Lung microvascular endothelial cell (primary cell): ENCODE measurements at places on chromosomes 4 and X.
A peak's percentile ranks its signal among the peaks of the same experiment; 100 is the strongest.

DNA sequence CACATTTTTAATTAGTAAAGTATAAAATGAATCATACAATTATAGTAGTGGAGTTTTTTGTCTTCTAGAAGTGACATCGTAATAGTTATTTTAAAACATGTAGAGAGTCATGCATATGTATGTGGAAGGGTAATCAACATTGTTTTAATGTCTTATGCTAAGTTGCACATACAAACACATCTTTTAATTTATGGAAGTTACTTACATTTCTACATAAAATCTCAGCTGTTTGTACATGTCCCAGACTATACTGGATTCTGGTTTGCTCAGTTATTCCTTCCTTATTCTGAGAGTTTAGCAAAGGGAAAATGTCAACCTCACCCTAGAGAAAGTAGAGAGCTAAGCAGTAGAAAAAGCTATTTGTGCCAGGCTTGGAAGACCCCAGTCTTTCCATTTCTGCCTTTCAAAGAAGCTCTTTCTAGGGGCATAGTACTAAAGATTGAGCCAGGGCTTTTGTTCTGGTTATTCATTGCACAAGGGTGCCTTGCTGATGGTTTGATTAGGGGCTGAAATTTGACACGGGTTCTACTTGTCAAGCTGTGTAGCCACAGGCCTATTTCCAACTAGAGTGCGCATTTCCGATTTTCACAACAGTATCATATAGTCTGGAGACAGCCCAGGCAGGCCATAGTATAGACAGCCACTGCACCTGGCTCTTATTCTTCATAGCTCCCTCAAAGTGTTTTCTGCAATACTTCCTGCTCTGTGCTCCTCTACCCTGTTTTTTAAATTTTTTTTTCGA, 106.3 kb downstream of the RPA4 start:
- no peak for DNase-seq

GRCh38 chrX:47743504-47743903, 84.5 kb upstream of the UXT start:
- no peak for DNase-seq

GRCh38 chrX:47843363-47843762, 6.7 kb downstream of the ZNF81 start:
- DNase-seq: no peak

DNA sequence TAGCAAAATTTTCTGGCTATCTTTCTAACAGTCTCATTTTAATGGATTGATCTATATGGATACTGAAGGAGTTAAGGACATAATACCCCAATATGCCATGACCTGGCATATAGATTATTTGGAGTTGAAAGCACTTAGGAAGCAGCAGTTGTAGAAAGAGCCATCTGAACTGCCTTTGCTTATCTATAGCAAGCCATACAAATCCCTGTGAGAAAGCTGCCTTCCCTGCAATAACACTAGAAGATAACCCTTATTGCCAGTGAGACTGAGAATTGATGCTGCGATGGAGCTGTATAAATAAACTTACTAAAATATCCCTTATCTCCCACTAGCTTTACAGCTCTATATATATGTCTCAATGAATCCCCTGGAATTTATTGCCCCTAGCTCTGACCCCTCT, 346.3 kb downstream of the TECRL start:
- DNase-seq: no peak

GRCh38 chr4:15066140-15066539, 63.9 kb downstream of the CPEB2 start:
- DNase-seq: no peak

DNA sequence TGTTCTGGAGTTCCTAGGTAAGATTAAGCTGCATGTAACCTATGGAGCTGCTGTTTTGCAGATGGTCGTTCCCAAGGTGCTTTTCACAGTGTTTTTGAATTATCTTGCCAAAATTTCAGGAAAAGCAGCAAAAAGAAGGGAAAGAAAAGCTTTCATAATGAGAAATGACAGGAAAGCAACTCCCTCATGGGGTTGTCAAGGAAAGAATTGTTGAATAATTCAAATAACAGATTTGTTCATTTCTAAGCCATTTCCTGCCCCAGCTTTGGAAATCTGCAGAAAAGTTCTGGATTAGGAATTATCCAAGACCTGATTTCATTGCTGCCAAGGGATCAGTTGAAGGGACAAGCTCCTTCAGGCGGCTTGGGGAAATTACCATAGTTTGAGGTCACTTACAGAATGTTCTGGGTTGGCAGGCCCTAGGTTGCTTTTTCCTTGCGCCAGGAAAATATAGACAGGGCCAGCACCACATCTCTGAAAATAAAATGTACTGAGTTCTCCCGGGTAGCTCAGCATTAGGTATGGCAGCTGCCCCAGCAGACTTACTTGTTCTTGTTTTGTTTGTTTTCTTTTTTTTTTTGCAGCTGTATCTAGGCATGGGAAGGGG, 354.7 kb downstream of the STIM2 start:
- no peak for DNase-seq

- no peak for DNase-seq
These were observed 1841.8 kb downstream of the PCDH7 start for GRCh38 chr4:32562010-32562409.

DNA sequence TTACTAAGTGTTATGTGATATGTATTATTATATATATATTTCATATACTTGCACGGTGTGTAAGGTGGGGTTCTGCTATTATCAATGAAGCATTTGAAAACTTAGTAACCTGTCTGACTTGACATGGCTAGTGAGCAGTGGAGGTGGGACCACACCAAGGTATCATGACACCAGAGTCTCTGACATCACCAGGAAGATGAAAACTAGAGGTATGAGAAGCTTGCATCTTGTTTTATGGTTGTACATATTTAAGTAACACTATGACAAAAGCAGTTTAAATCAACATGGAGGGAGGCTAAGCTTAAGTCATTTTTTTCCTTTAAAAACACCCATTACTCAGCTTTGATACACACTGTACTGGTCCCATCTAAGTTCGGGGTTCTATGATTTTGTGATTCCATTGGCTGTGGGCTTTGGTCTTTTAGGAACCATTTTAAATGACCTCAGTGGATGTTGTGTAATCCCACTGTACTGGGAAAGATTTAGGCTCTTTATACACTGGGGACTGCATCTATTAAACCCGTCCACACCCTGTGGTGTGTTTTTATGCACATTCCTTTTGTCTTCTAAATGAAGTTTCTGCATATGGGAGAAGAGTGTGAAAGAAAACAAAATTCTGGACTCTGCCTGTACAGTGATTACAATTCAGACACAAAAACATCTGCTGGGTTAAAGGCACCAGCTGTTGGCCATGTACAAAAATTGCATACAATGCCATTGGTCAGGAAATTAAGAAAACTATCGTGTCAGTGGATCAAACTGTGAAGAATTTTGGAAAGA, 570.6 kb downstream of the SPRY1 start:
- no peak for DNase-seq

GRCh38 chr4:78704981-78705683, 71.0 kb upstream of the BMP2K start:
- no peak for DNase-seq

DNA sequence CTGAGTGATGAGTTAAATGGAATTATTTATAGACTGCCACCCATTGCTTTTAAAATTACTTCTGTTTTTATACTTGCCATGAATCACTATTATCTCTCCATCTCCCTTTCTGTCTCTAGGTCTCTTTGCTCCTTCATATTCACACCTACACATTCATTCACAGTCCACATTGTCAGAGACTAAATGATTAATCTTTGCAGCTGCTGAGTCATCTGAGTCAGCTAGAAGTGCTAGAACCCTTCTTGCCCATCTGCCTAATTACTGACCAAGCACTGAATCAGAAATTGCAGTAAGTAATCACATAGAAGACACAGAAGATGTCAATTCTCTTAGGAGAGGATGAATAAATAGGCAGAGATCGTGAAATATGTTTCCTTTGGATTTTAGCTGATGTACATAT, 31.6 kb upstream of the RPS6KA6 start:
- DNase-seq: no peak

GRCh38 chr4:58649226-58649625, 1539.0 kb upstream of the IGFBP7 start:
- no peak for DNase-seq

DNA sequence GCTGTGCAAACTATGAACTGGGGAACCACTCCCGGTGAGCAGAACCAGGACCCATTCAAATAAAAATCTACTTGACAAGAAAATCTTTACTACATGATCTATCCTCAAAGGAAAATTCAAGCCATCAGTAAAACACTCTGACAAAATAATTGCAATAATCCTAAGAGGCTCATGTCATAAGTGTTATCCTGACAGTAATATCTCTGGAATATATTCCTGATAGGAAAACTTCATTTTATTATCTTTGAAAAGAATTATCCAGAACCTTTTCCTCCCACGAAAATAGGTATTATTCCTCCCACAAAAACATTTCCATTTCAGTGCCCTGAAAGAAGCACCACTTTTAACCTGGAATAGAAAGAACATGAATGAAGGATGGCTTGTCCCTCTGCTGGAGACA, 357.7 kb upstream of the PCDH7 start:
- no peak for DNase-seq

DNA sequence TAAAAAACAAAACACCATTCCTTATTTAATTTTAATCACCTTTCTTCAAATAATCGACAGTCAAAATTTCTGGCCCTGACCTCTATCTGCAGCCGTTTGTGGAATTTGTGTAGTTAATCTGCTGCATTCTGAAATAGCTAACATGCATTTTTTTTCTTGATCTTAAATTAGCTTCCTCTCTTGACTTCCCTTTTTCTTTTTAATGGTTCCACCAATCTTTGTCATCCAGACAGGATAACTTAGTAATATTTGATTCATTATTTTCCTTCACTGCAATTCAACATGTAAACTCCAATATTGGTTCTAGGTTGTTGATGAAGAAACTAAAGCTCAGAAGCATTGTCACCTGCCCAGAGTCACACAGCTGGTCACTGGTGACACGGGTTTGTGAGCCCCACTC, 77.3 kb downstream of the ARHGAP10 start:
- no peak for DNase-seq

- peak; percentile 54 for DNase-seq
These were observed 15.7 kb downstream of the FHL1 start for GRCh38 chrX:136162827-136163570.

- DNase-seq: no peak
These were observed 26.1 kb upstream of the TBC1D1 start for GRCh38 chr4:37864786-37865185.

DNA sequence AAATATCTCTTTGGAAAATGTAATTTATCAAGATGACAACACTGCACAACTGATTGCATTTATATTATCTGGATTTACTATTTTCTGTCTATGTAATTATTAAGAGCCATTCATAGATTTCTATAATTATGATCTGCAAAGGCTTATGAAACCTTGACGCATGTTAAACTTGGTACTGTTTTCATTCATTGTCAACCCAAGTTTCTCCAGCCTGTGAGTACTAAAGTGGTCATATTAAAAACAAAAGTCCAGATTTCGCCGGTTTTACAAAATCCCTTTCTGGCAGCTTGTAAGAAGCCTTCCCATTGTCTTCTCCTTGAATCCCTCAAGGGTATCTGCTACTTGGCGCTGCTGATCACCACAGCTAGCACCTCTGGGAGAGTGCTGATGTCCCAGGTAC, 19.7 kb upstream of the GRPR start:
- no peak for DNase-seq

- no peak for DNase-seq
These were observed 421.2 kb upstream of the NWD2 start for GRCh38 chr4:36823199-36823967.

GRCh38 chr4:5773271-5773555, 62.2 kb downstream of the EVC start:
- DNase-seq: no peak

- no peak for DNase-seq
These were observed 58.6 kb upstream of the PAGE5 start for GRCh38 chrX:55161581-55161980.

GRCh38 chr4:61714387-61714911, 514.3 kb downstream of the ADGRL3 start:
- DNase-seq: no peak
